ENCODE measurements at places on chromosomes 7 and 10.

DNA sequence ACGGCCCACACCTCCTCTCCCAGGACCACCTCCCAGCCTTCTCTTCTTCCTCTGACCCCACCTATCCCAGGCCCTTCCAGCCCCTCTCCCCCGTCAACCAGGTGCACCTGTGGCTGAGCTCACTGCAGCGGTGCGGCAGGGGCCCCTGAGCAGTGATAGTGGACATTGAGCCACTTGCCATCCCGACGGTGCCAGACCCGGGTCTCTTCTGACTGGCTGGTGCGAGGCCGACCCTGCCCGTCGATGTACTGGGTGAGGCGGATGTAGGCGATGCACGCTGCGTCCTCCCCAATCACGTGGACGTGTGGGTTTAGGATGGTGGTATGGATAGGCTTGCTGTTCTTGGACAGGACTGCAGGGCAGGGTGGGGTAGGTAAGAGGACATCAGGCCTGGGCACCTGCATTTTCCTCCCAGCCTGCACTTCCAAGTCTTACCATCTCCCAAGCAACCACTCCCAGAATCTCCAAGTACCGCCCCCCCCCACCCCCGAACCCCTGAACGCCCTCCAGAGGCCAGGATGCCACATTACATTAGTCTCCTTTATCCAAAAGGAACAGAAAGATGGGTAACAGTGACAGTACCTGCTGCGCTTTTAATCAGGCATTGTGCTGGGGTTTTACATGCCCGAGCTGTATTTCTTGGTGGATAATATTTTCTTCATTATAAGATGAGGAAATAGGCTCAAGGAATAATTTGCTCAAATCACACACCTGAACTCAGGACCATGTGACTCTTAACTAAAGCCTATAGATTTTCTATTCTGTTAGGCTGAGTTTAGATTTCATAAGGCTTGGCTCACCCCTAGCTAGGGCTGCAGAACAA lies 3.7 kb upstream of the NDST2 start:
- no peak for DNase-seq

DNA sequence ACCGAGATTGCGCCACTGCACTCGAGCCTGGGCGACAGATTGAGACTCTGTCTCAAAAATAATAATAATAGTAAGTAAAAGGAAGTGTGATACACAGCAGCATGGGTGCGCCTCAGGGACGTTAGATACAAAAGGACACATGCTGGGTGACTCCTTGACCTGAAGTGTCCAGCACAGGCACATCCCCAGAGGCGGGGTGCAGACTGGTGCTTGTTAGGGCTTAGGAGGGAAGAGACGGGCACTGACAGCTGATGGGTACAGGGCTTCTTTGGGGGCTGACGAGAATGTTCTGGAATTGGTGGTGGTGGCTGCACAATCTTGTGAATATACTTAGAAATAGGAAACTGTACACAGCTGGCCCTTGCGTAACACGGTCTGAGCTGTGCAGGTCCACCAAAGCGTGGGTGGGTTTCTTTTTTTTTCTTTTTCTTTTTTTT lies 61.8 kb upstream of the DNAJB6 start:
- no peak for DNase-seq

GRCh38 chr10:116112232-116113231 lies 160.5 kb downstream of the GFRA1 start:
- no peak for DNase-seq

GRCh38 chr7:116906391-116906790 lies 44.0 kb downstream of the CAPZA2 start:
- DNase-seq = no peak

DNA sequence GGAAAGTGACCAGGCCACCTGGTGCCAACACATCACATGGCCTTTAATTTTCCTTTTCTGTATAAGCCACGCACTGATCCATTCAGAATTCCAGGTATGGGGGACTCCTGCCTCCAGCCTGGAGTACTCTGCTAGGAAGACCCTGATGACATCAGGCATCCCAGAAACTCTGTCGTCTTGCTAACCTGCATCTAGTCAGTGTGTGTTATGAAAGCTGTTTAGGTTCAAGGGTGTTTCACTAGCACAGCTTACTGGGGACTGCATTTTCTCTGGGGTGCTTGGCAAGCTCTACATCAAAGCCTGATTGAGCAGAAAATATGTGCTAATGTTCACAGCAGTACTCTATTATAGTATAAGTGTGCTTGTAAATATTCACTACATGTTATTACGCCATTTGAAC lies 100.6 kb upstream of the MGMT start:
- no peak for DNase-seq

DNA sequence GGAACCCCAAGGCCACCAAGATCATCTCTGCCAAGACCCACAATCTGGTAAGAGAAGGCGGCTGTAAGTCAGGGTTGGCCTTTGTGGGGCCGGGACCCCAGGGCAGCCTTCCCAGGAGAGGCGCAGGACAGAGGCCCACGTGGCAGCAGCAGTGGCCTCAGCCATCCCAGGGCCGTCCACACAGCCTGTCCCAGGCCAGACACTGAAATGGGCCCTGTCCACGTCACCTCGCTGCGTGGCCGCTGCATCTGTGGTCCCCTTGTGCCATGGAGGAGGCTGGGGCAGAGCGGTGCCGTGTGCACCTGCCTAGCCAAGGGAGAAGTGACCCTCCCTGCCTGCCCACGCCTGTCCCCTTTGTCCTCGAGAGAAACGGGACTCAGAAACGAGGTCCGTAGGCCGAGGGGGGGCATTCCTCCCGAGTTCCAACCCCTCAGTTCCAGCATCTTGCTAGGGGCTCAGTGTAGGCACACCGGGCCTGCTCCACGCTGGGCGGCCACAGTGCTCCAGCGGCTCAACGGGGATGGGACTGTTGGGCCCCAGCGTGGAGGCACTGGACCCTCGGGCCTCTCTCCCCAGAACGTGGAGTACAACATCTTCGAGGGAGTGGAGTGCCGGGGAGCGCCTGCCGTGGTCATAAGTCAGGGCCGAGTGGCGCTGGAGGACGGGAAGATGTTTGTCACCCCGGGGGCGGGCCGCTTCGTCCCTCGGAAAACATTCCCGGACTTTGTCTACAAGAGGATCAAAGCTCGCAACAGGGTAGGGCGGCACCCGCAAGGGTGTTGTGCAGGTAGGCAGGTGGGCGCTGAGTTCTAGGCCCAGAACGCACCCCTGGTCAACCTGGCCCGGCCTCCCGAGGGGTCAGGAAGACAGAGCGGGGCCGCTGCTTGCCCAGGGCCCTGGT lies 15.6 kb downstream of the DPYSL4 start:
- DNase-seq = no peak
